ENCODE measurements at places on chromosomes 7 and 10.

DNA sequence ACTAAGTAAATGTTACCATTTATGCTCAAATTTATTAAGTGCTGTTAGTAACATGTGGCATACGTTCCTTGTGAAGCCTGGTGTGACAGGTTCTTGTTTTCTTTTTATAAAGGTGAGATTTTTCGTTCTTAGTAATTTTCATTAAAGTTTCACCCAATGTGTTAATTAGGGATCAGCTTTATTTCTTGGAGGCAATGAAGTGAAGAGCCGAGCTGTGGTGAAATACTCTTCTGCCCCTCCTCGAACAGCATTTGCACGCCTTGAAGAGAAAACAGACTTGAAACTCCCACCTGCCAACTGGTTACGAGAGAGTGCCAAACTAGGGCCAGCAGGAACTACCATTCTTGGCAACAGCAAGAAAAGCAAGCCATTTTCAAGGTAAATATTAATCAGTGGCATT lies 1.5 kb downstream of the EDRF1 start:
- no peak for DNase-seq

GRCh38 chr10:124364674-124365073 lies 54.0 kb downstream of the OAT start:
- no peak for DNase-seq

DNA sequence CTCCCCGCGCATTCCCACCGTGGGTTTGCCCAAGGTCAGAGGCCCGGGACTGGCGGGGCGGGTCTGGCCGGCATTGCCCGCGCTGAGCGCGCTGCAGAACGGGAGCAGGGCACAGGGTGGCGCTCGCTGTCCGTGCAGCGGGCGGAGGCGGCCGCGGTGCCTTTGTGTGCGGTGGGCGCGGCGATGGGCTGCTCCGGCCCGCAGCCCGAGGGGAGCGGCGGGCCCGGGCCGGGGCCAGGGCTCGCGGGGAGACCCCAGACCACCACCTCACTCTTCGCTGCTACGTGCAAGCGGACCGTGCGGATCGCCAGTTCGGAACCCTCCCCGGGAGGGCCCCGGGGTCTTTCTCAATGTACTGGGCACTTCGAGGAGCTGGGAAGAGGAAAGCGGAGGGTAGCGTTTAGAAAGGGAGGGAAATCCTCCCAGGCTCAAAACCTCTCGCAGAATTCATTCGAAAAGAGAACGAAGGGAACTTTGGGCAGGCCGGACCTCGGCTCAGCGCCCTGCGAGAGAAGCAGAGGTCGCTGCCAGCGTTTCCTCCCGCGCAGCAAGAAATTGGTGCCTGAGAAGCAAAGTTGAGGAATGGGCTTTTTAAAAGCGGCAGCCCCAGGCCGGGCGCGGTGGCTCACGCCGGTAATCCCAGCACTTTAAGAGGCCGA lies 8.5 kb downstream of the SP8 start:
- DNase-seq = no peak

DNA sequence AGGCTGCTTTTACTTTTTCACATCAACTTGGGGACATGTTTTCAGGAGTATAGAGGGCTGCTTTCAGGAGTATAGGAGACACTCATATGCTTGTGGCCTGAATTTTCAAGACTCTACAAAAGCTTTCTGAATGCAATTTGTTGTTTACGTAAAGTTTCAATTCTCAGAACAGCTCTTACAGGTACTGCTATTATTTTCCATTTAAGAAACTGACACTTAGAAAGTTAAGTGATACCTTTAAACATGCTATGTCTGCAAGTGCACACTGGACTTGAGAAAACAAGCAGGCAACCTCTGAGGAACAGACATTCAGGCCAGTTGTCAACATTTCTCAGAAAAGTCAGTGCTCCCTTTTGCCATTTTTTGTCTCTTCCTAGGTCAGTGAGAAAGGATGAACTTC lies 70.0 kb upstream of the PHYHIPL start:
- no peak for DNase-seq

GRCh38 chr10:74589226-74589673 lies 237.2 kb upstream of the KAT6B start:
- DNase-seq = peak; percentile 56

DNA sequence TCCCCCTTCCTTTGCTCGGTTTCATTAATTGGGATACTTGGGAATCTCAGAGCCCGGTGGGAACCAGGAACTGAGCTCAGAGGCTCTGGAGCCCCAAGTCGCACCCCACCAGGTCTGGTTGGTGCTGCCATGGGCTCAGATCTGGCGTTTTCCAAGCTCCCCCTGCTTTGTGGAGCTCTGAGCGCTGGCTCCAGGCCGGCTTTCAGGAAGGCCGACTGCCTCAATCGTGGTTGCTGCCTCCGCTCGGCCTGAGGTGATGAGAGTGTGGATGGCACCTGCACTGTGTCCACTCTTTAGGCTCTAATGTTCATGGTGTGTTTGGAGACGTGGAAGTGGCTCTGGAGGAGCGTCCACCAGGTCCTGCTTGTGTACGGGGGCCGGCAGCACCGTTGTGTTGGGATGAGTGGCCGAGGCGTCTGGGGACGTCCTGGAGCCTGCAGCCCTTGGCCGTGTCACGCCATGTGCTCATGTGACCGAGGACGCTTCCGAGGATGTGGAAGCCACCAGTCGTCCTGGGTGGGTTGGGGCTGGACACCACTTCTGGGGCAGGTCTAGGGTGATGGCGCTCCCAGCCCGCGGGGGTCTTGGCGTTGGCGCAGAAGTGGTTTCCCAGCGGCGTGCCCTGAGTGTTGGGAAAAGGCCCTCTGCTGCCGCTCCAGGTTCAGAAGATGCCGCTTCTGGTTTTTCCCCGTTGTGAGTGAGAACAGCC lies 8.2 kb downstream of the INPP5A start:
- no peak for DNase-seq

GRCh38 chr10:88661018-88661417 lies 3.2 kb upstream of the LIPF start:
- no peak for DNase-seq

GRCh38 chr10:103673606-103674005 lies 180.1 kb downstream of the NEURL1 start:
- no peak for DNase-seq

DNA sequence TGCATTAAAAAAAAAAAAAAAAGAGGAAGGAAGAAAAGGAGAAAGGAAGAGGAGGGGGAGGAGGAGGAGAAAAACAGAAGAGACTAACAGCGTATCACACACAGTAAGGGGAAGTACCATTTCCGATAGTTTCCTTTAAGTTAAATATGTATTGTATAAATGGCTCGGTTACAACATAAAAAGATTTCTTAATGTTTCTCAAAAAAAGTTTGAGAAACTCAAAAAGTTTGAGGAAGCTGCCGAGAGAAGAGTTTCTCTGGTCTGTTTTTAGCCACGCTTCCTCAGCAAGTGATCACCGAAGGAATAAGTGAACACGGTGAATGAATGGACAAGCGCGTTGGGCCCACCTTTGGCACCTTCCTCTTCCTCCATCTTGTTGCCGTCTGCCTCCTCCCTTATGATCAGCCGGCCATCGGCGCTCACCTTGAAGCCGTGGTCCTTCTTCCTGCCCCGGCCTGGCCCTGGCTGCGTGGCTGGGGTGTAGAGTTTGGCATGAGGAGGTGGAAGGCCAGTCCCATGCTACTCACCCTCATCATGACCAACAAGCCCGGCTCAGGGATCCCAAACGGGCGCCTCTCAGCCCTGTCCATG lies 31.3 kb upstream of the FRAT2 start:
- no peak for DNase-seq

- DNase-seq = no peak
These were observed 154.3 kb downstream of the PPP1R3A start for GRCh38 chr7:113764401-113765035.

GRCh38 chr7:80833289-80834268 lies 85.3 kb downstream of the SEMA3C start:
- DNase-seq = no peak

GRCh38 chr10:101014230-101014884 lies 14.7 kb downstream of the LZTS2 start:
- peak; percentile 68 for DNase-seq

GRCh38 chr10:30529373-30529998 lies 95.5 kb downstream of the MAP3K8 start:
- DNase-seq = no peak

DNA sequence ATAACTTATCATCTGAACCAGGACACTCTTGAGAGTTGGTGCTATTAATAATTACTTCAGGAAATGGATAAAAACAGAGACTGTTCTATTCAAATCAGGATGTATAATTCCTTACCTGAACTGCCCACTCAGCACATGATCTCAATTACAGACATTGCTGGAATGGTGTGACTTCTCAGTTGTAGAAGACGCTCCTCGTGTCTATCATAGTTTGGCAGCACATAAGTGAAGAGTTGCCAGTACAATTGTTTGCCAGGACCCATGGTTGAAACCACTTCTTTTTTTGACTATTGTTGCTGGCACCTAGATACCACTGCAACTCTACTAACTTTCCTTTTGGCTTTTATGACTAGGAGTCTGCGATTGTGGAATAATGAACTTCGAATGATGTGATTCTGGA lies 105.4 kb downstream of the ZNF365 start:
- DNase-seq = no peak

- no peak for DNase-seq
These were observed 98.1 kb downstream of the C10orf105 start for GRCh38 chr10:71621231-71622153.

- no peak for DNase-seq
These were observed 6.0 kb downstream of the PRXL2A start for GRCh38 chr10:80414142-80414895.

DNA sequence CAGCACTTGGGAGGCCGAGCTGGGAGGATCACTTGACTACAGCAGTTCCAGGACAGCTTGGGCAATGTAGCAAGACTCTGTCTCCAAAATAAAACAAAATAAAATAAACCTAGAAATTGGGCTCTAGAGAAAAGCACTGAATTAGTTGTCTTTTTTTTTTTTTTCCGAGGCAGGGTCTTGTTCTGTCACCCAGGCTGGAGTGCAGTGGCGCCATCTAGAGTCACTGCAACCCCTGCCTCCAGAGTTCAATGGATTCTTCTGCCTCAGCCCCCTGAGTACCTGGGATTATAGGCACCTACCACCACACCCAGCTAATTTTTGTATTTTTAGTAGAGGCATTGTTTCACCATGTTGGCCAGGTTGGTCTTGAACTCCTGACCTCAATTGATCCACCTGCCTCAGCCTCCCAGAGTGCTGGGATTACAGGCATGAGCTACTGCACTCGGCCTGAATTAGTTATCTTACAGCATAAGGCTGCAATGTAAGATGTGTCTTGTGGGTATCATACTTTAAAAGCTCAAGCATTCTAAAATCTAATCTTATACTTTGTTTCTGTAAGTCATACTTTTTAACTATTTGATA lies 12.8 kb downstream of the MEIG1 start:
- DNase-seq = no peak

DNA sequence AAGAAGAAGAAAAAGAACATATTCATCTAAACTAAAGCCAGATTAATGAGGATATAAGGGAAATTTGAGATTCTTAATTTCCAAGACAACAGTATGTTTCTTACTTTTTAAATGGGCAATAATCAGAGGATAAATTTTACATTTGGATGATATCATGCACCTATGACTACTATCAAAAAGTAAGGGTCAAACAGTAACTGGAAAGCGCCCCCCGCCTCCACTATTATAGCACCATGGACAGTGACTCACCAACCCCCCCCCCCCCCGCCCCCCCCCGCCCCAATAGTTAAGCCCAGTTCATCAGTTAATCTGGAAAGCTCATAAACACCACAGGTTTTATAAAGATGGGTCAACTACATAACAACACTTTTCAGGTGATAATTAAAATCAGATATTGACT lies 194.3 kb upstream of the DGKB start:
- DNase-seq = no peak
